ENCODE measurements at places on chromosomes 11 and 22.

- DNase-seq: no peak
These were observed 38.0 kb downstream of the MRGPRD start for GRCh38 chr11:68942751-68943271.

DNA sequence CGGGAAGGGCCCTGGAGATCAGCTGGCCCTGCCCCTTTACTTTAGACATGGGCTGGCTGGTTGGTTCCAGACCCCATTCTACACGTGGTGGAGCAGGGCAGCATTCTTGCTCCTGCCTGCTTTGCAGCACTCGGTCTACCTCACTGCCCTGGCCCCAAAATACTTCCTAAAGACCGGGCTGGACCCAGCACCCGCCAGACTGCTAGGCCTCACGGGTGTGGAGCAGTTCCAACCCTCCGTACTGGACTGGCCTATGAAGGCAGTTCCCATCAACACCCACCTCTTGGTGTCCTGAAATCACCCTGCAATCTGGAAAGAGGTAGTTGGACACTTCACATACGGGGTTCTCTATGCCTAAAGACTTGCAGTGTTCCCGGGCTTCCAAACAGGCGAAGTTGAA lies 6.4 kb downstream of the MCAT start:
- DNase-seq: no peak

DNA sequence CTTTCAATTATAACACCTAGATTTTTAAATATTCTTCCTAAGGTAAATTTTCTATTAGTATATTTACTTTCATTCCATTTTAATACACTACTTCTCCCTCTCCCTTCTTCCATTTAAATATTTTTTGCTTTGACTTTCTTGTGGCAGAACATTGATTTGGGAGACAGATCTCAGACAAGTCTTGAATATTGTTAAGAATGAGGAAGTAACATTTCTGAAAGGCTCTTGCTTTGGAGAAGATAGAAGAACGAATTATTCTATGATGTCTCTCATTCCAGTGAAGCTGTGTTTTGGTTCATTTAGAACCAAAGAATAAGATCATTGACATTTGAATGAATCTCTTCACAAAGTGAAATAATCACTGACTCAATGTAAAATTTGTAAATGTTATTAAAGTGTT lies 2.4 kb downstream of the IPO7 start:
- no peak for DNase-seq

GRCh38 chr11:111086058-111086457 lies 159.5 kb upstream of the POU2AF2 start:
- DNase-seq: no peak

DNA sequence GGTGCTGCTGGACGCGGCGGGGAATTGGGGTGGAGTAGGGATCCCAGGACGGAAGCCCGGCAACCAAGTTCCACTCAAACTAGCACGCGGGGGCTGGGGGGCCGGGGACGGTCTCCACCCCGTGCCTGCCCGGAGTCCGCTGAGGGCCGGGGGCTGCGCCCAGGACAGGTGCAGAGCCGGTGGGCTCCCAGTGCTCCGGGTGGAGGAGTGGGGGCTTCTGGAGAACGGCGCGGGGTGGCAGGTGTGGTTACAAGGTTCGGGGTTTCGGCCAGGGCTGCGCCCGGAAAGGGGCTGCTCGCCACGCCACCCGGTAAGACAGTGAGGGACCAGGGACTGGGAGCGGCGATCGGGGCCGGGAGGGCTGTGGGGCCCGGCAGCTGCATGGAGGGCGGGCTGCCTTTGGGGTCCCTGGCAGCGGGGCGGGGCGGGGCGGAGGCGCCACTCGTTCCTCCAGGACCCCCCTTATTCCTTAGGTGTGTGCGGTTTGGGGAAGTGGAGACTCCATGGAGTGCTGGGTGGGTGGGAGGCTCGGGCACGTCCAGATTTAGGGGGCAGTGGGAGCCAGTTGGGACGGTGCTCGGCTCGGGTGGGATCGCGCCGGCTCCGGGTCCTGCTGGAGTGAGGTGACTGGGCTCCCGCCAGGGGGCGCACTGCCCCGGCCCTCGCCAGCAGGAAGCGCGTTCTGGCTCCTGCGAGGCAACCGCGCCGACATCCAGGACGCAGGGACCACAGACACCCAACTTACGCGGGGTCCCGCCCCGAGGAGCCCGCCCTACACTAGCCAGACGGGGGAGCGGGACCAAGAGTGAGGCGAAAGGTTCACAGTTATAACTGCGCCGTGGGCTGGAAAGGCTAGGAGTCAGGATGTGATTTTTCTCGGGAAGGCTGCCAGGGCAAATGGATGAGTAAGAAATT lies 868 bp downstream of the TSPAN18 start:
- peak; percentile 94 for DNase-seq

- no peak for DNase-seq
These were observed 31.9 kb downstream of the MAML2 start for GRCh38 chr11:96311120-96311568.

- DNase-seq: no peak
These were observed 143.4 kb downstream of the C11orf91 start for GRCh38 chr11:33557201-33557600.

DNA sequence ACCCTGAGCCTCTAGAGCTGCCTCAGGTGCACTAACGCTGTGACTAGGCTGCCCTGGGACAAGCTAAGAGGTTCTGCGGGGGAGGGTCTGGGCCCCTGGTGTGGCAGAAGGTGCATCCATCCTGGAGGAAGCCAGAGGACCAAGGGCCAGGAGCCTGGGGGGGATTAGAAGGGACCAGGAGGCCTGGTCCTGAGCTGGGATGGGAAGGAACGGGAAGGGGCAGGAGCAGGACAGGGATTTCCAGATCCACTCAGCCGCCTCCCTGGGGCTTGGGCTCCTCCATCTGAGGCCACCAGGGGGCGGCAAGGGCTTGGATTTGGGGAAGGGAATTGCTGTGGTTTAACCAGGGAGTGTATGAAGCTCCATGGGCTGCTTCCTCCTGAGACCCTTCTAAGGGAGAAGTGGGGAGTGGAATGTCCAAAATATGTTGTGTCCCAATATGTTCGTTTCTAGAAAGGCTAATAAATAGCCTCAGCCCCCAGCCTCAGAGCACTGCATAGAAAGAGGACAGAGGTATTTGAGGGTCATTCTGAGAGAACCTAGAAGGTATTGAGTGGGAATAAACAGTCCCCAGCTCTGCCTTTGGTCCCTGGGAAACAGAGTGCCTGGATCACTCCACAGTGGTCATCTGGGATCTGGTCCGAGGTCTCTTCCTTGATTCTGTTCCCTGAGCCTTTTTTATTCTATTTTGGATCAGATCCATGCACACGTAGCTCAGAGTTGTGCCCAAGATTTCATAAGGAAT lies 17.4 kb upstream of the PRAME start:
- DNase-seq: no peak

DNA sequence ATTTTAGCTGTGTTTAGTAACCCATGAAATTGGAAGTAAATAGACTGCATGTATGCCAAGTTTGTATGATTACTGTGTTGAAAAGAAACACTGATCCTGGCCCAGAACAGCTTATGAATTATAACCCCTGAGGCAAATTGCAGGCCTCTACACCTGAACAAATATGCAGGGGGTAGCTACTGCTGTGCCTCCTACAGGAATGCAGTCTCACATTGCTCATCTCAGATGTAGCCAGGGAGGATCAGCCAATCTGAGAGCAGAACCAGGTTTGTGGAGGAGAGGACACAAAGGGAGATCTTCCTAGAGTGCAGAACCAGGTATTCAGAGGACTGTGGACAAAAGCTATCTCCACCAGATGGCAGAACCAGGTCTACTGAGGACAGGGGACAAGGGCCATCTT lies 442.2 kb upstream of the DDI1 start:
- DNase-seq: no peak

GRCh38 chr11:18706330-18707243 lies 8.0 kb downstream of the TMEM86A start:
- DNase-seq: peak; percentile 77

GRCh38 chr11:111449696-111450479 lies 62.3 kb downstream of the BTG4 start:
- no peak for DNase-seq

- peak; percentile 60 for DNase-seq
These were observed 714 bp downstream of the TRIM29 start for GRCh38 chr11:120137187-120137610.

DNA sequence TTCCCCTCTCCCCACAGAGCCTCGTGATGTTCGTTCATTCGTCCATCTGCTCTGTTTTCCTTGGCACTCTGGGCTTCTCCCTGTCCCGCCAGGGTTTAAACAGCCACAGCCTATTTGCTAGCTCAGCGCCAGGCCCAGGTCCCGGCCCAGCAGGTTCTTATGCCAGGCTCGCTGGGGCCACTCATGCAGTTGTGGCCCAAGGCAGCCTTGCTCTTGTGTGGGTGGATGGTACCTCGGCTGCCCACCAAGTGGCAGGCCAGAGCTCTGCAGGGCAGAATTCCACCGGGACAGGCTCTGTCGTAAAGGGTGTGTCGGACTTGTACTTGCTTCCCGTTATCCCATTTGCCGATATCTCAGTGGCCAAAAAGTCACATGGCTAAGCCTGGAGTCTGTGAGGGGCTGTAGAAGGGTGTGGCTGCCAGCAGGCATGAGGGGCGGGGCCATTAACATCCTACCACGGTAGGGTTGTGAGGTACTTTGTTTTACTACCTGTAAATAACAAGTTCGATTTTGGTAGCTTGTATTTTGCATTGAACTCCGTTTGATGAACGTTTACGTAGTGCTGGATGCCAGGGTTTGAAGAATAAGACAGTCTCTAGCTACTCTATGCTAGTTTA lies 7.9 kb downstream of the FAM118A start:
- DNase-seq: no peak

- DNase-seq: peak; percentile 49
These were observed 12.6 kb downstream of the KCNQ1OT1 start for GRCh38 chr11:2687223-2687530.

DNA sequence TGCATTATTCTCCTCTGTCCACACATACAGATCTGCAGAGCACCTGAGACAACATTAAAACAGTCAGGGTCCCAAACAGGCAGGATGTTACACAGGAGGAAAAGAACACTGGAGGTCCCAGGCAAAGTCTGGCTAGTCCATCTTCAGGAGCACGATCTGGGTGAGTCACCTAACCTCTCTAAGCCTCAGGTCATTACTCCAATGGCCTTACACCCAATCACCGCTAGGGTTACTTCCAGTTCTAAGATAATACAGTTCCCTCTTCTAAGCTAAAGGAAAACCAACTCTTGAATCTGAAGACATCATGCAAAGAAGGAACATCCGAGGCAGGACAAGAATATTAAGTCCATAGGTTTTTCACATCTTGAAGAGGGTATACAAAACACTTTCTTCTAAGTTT lies 24.5 kb downstream of the ASCC2 start:
- no peak for DNase-seq

GRCh38 chr11:75313513-75314272 lies 37.8 kb downstream of the ARRB1 start:
- no peak for DNase-seq

DNA sequence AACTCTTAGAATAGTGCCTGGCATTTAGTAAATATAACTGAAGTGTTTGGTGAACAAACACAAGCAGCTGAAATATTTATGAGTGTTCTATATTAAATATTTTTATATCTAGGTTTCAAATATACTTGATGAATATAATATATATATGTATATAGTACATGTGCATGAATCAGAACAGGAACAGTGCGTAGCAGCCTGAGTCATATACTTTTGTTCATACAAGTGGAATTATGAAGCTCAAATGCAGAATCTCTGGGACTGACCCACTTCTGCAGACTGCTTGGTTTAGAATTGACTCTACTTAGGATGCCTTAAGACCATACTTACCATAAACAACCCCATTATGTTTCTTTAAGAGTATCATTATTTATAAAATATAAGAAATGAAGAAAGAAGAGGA lies 997.8 kb upstream of the RAG2 start:
- no peak for DNase-seq

DNA sequence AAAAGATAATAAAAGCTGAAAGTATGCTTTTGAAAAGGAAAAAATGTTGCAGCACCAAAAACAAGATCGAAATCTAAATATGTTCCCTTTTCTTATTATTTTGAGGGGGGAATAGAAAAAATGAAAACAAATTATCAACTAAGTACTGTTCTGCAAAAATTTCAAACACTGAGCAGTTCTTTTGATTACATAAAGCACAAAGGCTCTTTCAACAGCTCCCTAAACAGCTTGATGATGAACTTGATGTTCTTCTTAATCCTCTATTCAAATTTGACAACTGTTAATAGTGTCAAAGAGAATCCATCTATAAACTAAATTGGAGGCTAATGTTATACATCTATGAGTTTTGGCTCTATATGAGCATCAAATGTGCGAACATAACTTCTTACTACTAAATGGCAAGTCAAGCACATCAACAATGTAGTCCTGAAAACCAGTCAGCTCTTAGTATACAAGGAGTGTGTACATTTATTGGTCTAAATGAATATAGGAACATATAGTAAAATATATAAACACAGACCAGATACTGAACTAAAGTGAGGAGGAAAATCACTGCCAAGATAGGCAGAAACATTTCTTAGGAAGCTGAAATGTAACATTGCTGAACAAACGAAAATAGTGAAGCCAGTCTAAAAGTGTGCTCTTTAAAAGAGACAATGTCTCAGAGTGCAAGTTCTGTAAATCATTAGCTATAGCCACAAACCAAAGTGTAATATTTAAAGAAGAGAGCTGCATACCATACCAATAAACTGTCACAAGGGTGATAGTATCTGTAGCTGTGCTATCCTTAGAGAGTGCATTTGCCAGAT lies 94.3 kb downstream of the SOX6 start:
- no peak for DNase-seq

DNA sequence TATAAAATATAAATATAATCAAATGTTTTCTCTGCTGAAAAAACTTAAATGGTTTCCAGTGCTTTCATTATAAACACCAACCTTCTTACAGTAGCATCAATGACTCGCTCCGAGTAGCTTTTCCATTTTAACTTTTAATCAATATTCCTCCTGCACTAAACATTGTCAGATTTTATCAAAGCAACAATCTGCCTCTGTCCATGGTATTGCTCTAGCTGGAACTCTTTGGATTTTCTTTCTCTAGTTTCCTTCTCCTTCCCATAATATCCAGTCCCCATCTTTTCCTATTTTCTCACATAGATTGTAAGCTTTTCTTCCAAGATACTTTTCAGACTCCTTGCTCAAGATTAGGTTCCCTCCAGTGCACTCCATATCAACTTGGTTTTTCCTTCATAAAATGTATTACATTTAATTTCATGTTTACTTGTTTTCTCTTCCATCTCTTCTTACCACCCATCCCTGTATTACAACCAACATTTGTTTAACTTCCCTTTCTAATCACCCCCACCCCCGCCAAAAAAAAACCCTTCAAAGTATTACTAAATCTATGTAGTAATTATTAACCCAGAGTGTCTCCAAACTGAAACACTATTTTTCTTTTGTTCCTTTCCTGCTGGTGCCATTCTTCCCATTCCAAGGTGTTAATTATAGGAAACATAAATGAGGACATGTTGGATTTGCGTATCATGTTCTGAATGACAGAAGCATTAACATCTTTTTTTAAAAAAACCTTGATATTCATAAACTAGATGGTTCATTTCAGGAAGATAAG lies 716.5 kb downstream of the NELL1 start:
- DNase-seq: no peak

Data from mesenteric fat pad (tissue), 1 donor.